M059J (cell line): ENCODE measurements at places on chromosomes 11 and 22.
A peak's percentile ranks its signal among the peaks of the same experiment; 100 is the strongest.

- no peak for DNase-seq
These were observed 64.0 kb upstream of the FIBIN start for GRCh38 chr11:26929806-26930517.

DNA sequence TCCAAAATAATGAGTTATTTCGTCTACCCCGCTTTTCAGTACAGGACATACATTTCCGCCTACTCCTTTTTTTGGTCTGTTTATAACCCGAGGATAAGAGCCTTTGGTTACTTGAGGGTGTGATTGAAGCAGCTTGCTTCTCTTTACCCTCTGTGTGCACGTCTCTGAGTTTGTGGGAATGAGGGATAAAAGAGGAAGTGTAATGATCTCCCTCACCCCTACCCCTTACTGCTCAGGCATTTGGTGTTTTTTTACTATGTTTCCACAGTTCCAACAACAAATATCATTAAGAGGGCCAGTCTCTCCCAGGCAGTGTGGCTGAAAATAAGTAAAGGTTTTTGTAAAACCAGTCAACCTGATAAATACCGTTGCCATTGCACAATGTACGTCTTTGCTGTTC lies 83.2 kb upstream of the GAL start:
- DNase-seq = no peak

- peak; percentile 72 for DNase-seq
These were observed 53.4 kb downstream of the FAM181B start for GRCh38 chr11:82680252-82680651.

- no peak for DNase-seq
These were observed 39.8 kb upstream of the CDON start for GRCh38 chr11:126102436-126102981.

- DNase-seq = peak; percentile 99
These were observed 19.3 kb upstream of the MRGPRX2 start for GRCh38 chr11:19079643-19080440.

- no peak for DNase-seq
These were observed 400.3 kb downstream of the MIAT start for GRCh38 chr22:27057717-27058116.

- peak; percentile 28 for DNase-seq
These were observed 48.2 kb upstream of the FTH1 start for GRCh38 chr11:62015615-62016014.
